Adipose tissue (tissue), 3 donors: ENCODE measurements at places on chromosomes 1 and 21. TPM values are rescaled to one million over a fixed set of nuclear protein-coding genes. Genes with fewer than 3 reads are reported as not detected.

The PDZK1 gene
- polyA plus RNA-seq = not detected

The WNT2B gene
- polyA plus RNA-seq = 2.6 TPM

The TDRD5 gene
- 0.67 TPM for polyA plus RNA-seq

The BARHL2 gene
- not detected for polyA plus RNA-seq

The HSD11B1 gene
- 4.9 TPM for polyA plus RNA-seq

The AGTRAP gene
- 63.3 TPM for polyA plus RNA-seq

The NCAM2 gene
- 0.13 TPM for polyA plus RNA-seq

The DNAJC6 gene
- polyA plus RNA-seq = 0.95 TPM

The ACTRT2 gene
- not detected for polyA plus RNA-seq

The FAM167B gene
- polyA plus RNA-seq = 23.5 TPM

The IVL gene
- 0.06 TPM for polyA plus RNA-seq

The LCE5A gene
- polyA plus RNA-seq = not detected

The CDKN2C gene
- polyA plus RNA-seq = 138 TPM

The BLACAT1 gene
- polyA plus RNA-seq = not detected

The TSACC gene
- 0.67 TPM for polyA plus RNA-seq

The LCE2A gene
- not detected for polyA plus RNA-seq

The DNAJC8 gene
- 63.5 TPM for polyA plus RNA-seq

The CFAP107 gene
- polyA plus RNA-seq = 0.03 TPM

The LEFTY2 gene
- 2.2 TPM for polyA plus RNA-seq

The IRF2BP2 gene
- polyA plus RNA-seq = 51.2 TPM

The ANGPTL3 gene
- polyA plus RNA-seq = not detected

The FBXO28 gene
- polyA plus RNA-seq = 10.3 TPM

The SLAMF7 gene
- 0.65 TPM for polyA plus RNA-seq

The GSTM1 gene
- 94.6 TPM for polyA plus RNA-seq

The HMCN1 gene
- polyA plus RNA-seq = 6.9 TPM

The ZMYND12 gene
- polyA plus RNA-seq = 1.5 TPM

The JAK1 gene
- 29.5 TPM for polyA plus RNA-seq

The APOBEC4 gene
- polyA plus RNA-seq = 0.02 TPM

The ENAH gene
- polyA plus RNA-seq = 18.8 TPM

The TAS1R3 gene
- 0.45 TPM for polyA plus RNA-seq

The ITSN1 gene
- 40.2 TPM for polyA plus RNA-seq

The BATF3 gene
- 8.8 TPM for polyA plus RNA-seq

The POU3F1 gene
- not detected for polyA plus RNA-seq

The SPRR2A gene
- not detected for polyA plus RNA-seq

The ATXN7L2 gene
- 4.0 TPM for polyA plus RNA-seq

The CYP4A11 gene
- polyA plus RNA-seq = not detected

The RC3H1 gene
- polyA plus RNA-seq = 3.8 TPM

The CRYAA gene
- not detected for polyA plus RNA-seq

The PRRX1 gene
- 54.5 TPM for polyA plus RNA-seq

The ANKRD34A gene
- 0.51 TPM for polyA plus RNA-seq

The TTC39A gene
- 9.0 TPM for polyA plus RNA-seq

The NMNAT2 gene
- polyA plus RNA-seq = 0.90 TPM

The DMBX1 gene
- not detected for polyA plus RNA-seq

The BNIPL gene
- polyA plus RNA-seq = 1.1 TPM

The SYCP1 gene
- 0.21 TPM for polyA plus RNA-seq

The RGS5 gene
- polyA plus RNA-seq = 52.3 TPM
